ENCODE measurements at places on chromosomes 1 and 21. TPM values are rescaled to one million over a fixed set of nuclear protein-coding genes. Genes with fewer than 3 reads are reported as not detected.

The CNKSR1 gene
- total RNA-seq = not detected

The HPCAL4 gene
- total RNA-seq = 0.03 TPM

The TCEA3 gene
- total RNA-seq = 1.5 TPM

The SLFNL1 gene
- total RNA-seq = not detected

The CLCA1 gene
- total RNA-seq = not detected

The CYP4Z1 gene
- not detected for total RNA-seq

The RAB3B gene
- total RNA-seq = 1.5 TPM

The TMPRSS2 gene
- total RNA-seq = not detected

The FAM177B gene
- total RNA-seq = 1.4 TPM

The RHD gene
- not detected for total RNA-seq

The TRIM46 gene
- not detected for total RNA-seq

The CNN3 gene
- 95.0 TPM for total RNA-seq

The KIF21B gene
- not detected for total RNA-seq

The LCE3D gene
- not detected for total RNA-seq

The LMX1A gene
- total RNA-seq = not detected

The KRTAP7-1 gene
- not detected for total RNA-seq

The ZDHHC18 gene
- 23.5 TPM for total RNA-seq

The ZFP69 gene
- total RNA-seq = 6.9 TPM

The KRTAP19-6 gene
- not detected for total RNA-seq

The ATP5PB gene
- 367 TPM for total RNA-seq

The SAMD11 gene
- 69.4 TPM for total RNA-seq

The LCE1F gene
- not detected for total RNA-seq

The PDE4B gene
- not detected for total RNA-seq

The AXDND1 gene
- total RNA-seq = not detected

The DMBX1 gene
- total RNA-seq = not detected

The RHCE gene
- total RNA-seq = not detected

The THRAP3 gene
- total RNA-seq = 29.9 TPM

The OR2M3 gene
- total RNA-seq = not detected

The OR2L5 gene
- not detected for total RNA-seq

The SHCBP1L gene
- not detected for total RNA-seq

The TEX38 gene
- not detected for total RNA-seq

The PLA2G2D gene
- not detected for total RNA-seq

The TP73 gene
- 5.1 TPM for total RNA-seq

The C1orf94 gene
- not detected for total RNA-seq
